ENCODE measurements at places on chromosomes 5 and 9.

DNA sequence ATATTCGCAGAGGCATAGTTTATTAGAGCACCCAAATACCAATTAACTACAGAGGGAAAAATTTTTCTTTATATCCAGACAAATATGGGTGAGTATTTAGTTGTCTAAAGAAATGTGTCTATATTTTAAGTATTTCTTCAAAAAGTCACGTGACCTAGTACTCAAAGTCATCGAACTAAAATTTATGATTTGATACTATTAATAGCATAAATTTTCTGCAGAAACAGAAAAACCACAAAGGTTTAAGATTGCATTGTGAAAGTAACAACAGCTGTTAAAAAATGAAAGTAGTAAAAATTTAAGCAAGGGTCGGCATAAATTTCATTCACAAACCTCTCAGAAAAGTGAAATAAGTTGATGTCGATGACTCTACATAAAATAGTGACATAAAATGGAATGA lies 323.9 kb upstream of the RORB start:
- DNase-seq = no peak

- DNase-seq = no peak
These were observed 628.8 kb downstream of the PDE4D start for GRCh38 chr5:59264639-59265245.

- DNase-seq = no peak
These were observed 55.5 kb downstream of the TMOD1 start for GRCh38 chr9:97556721-97557605.

- no peak for DNase-seq
These were observed 33.7 kb upstream of the NRG2 start for GRCh38 chr5:140076788-140077187.

DNA sequence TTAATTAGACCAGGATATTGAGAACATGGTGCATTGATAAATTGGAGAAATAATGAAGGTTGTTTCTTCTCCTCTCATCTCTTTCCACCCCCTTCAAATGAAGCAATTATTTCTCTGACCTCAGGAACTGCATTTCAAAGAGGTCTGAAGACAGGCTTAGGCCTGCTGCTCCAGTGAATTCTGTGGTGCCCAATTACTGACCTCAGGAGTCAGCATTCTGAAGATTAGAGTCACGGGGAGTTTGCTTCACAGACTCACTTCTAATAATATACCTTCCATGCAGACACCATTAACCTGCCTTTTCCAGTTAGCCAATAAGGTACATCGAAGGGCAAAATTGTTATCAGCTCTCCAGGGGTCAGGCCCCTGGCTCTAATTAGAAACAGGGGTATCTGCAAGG lies 270.9 kb downstream of the GAS1 start:
- DNase-seq = no peak

DNA sequence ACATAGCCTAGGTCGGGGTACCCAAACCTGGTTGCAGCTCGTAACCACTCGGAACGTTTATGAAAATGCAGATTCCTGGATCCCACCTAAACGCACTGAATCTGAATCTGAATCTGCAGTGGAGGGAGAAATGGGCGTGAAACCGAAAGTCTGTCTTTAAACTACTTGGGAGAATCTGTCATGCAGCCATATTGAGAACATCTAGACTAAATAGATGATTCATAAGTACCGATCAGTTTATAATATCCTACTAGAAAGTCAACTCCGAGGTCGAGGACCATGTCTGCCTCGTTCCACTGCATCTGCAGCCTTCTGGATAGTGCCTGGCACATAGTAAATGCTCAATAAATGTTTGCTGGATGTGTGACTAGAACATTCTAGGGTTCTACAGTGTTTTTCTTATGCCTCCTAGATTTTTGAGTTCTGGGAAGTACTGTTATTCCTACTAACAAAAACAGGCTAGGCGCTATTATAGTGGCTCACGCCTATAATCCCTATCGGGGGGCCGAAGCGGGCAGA lies 632 bp downstream of the COQ4 start:
- no peak for DNase-seq

GRCh38 chr5:149796030-149796429 lies 65.9 kb downstream of the PPARGC1B start:
- no peak for DNase-seq

- DNase-seq = no peak
These were observed at the start of gene CDH10 for GRCh38 chr5:24644761-24645160. TSS of gene CDH10 (minus strand) at chr5:24644978. CDS start at chr5:24593490, 51,488 bp downstream.

GRCh38 chr9:3012245-3012644 lies 168.3 kb upstream of the PUM3 start:
- no peak for DNase-seq

- no peak for DNase-seq
These were observed 11.3 kb upstream of the DTWD2 start for GRCh38 chr5:118999696-119000095.

DNA sequence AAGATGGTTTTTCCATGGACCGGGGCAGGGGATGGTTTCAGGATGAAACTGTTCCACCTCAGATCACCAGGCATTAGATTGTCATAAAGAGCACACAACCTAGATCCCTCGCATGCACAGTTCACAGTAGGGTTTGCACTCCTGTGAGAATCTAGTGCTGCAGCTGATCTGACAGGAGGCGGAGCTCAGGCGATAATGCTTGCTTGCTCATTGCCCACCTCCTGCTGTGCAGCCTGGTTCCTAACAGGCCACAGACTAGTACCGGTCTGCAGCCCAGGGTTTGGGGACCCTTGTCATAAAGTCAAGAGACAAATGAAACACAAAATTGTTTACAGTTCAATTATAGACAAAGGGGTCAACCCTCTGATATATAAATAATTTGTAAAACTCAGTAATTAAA lies 101.7 kb downstream of the RANBP17 start:
- DNase-seq = no peak

DNA sequence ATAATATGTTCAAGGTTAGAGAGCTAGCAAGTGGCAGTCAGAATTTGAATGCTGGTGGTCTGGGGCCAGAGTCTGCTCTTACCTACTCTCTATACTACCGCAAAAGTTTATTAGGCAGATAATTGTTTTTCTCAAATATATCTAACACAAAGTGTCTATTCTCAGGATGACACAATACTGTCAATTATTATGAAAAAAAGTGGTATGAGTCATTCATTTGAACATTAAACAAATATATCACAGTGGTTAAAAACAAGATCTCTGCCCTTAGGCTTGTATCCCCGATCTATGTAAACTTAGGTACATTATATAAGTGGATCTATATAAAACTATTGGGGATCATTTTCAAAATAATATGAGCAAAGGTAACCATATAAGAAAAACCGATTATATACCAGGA lies 354.9 kb downstream of the CETN3 start:
- no peak for DNase-seq

DNA sequence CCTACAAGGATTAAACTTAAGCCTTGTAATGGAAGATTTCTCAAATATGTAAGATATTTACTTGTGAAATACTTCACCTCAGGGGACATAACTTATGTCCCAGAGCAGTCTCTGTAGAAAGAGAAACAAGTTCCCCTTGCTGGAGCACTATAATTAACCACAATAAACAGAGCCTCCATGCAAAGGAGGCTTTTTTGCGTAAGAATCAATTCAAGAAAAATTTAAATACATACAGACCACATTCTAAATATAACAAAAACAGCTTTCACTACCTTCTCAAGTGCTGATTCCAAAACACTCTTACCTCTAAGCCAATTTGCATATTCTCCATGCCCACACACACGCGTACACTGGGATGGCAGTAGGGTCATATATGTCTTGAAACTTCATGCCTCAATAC lies 30.7 kb upstream of the CCNB1 start:
- no peak for DNase-seq

DNA sequence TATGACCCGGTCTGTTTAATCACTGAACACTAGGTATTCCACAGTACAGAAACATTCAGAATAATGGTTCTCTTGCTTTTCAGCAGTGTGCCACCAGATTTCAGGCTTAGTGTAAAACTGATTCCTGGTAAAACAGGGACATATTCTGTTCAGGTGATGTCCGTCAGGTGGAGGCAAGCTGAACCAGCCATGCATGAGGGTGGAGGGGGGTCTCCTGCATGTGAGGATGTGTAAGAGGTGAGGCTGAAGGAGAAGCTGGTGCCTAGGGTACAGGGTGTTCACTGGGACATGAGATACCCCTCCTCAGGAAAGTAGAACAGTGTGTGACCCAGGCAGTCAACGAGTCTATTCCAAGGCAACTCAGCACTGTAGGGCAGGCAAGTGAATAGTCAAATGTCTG lies 563.9 kb downstream of the BNC2 start:
- DNase-seq = no peak

- DNase-seq = no peak
These were observed 23.4 kb upstream of the GPX8 start for GRCh38 chr5:55136521-55136920.

DNA sequence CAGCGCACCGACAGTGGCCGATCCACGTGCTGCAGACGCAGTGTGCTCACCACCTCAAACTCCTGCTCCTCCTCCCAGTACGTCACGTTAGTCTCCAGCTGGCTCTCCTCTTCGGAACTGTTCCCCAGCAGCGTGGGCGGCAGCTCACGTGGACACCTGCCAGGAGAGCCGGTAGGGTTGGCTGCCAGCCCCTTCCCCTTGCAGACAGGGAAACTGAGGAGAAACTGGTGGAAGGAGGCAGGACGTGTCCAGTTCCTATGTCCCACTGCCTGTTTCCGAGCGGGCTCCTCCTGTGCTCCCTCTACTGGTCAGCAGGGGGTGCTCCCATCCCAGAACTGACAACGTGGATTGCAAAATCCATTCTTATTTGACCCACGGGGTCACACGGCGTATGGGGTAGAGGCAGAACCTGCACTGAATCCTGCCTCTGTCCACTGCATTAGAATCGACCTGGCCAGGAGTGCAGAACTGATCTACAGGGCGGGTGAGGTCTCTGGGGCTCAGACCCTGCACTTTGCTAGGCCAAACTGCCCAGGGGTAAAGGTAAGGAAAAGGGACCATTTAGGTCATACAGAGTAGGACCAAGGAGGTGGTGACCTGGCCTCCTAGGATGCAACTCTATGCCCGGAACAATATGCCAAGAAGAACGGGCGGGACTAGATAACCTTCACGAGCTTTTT lies 25.7 kb downstream of the PDGFRB start:
- peak; percentile 34 for DNase-seq

- DNase-seq = no peak
These were observed 101.3 kb downstream of the NUDT12 start for GRCh38 chr5:103461243-103461642.

GRCh38 chr5:87116825-87117512 lies 150.7 kb upstream of the RASA1 start:
- no peak for DNase-seq

DNA sequence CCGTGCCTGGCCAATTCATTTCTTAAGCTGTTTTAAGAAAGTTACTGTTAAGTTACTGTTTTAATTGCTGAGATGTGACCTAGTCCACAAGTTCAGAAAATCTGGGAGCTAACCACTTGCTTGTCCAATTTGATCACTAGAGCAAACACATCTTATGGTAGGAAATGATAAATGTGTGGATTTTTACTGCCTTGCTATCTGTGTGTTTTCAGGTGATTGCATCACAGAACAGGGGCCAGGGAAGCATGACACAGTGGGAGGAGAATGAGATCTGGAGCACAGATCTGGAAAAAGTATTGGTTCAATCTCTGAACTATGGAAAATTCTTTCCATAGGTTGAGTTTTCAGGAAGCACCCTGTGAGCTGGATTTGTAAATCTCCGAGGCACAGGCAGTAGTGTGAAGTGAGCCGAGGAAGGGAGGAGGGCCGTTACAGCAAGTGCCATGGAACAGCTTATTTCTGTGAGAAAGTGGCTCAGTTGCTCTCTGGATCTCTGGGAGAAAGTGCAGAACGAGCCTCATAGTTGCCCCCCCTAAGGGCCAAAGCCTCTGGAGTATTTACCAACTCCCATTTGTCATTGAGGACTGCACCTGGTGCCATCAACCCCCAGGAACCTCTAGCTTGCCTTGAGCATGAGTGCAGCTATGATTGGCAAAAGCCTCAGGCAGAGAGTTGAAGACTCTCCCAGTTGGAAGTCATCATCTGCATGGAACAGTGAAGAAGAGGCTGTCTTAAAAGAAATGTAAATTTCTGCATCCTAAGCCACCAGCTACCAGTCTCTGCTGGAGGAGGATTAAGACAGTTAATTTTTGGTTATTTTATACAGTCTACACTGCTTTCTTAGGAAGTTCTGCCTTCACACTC lies 161.8 kb upstream of the CLINT1 start:
- DNase-seq = no peak

- DNase-seq = no peak
These were observed 657.9 kb upstream of the ST8SIA4 start for GRCh38 chr5:101561018-101561417.

DNA sequence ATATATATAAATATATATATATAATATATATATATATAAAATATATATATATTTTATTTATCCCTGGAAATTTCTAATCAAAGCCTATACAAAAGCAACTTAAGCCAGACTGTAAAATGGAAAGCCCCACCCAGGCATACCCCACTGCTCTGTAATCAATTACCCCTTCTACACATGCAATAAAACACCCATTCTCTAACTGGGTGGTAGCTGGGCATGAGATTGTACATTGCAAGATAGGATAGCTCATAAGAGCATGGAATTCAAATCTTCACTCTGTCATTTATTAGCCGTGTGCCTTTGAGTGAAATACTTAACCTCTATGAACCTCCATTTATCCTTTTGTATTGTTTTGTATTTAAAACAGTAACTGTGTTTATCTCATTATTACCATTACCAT lies 405.3 kb upstream of the SLC30A5 start:
- DNase-seq = no peak

- no peak for DNase-seq
These were observed 50.4 kb downstream of the ARL15 start for GRCh38 chr5:54259981-54260380.

DNA sequence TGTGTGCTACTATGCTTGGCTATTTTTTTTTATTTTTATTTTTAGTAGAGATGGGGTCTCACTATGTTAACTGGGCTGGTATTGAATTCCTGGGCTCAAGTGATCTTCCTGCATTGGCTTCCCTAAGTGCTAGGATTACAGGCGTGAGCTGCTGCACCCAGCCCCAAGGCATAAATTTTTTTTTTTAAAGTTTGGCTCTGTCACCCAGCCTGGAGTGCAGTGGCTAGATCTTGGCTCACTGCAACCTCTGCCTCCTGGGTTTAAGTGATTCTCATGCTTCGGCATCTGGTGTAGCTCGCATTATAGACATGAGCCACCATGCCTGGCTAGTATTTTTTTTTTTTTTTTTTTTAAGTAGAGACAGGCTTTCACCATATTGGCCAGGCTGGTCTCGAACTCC lies 70.3 kb downstream of the RAB24 start:
- DNase-seq = no peak

- DNase-seq = no peak
These were observed 44.3 kb downstream of the SLC28A3 start for GRCh38 chr9:84296146-84296843.
